KBM-7 (cell line): ENCODE measurements at places on chromosomes 11 and 22.

- DNase-seq, result no peak
Measured at GRCh38 chr11:108912581-108912980, 247.7 kb downstream of the DDX10 start.

DNA sequence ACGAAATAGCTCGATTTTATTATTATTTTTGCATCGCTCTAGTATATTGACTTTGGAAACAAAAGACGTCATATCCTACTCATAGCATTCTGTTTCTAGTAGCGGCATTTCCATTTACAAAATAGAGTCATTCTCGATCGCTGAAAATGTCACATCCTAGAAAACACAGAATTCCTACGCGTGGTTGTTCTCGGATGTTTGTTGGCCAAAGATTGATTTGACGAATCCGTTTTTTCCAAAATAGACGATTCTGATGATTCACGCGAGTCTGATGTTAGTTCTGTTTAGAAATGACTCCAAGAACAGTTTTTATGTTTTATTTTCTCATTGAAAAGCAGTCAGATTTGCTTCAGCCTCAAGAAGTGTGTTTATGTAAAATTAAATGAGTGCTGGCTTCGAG, 47.6 kb downstream of the SMIM38 start:
- DNase-seq, result no peak

DNA sequence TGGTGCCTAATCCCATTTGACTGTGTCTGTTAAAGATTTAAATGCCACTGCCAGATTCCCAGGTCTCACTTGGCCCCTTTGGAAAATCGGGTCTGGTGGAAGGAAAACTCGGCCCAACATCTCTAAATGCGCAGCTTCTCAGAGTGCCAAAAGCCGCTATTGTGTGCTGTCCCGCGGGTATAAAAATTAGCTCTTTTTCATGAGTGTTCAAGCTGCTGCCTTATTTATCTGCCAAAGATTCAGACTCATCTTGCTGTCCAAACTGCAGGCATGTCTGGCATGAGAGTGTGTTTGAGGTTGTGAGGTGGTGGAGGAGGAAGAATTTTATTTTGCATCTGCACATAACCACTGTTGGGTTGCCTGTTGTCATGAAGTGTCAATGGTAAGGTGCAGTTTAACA, 91.4 kb downstream of the NELL1 start:
- DNase-seq, result no peak

GRCh38 chr22:17213976-17214375, 5.3 kb downstream of the ADA2 start:
- peak; percentile 62 for DNase-seq

DNA sequence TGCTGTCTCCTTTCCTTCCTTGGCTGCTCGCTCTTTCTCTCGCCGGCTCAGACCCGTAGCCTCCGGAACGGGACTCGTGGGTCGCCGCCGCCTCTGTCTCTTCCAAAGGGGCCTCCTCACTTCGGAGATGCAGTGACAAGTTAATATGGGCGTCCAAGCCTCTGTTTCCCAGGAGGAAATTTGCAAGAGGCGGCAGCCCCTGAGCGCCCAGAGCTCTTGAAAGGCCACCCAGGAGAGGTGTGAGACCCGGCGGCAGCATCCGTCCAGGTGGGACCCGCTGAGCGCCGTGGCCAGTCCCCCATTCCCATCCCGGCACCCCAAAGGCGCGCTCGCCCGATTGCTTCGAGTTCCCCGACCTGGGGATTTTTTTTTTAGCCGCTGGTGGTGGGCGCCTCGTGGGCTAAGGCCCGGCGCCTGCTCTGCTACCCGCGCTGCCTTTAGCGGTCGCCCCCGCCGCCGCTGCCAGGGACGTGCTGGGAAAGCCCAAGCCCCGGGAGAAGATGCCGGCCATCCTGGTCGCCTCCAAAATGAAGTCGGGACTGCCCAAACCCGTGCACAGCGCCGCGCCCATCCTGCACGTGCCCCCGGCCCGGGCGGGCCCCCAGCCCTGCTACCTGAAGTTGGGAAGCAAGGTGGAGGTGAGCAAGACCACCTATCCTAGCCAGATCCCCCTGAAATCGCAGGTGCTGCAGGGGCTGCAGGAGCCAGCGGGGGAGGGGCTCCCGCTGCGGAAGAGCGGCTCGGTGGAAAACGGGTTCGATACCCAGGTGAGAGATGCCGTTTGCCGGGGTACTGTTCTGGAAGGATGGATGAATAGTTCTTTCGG, 772 bp downstream of the NAV2 start:
- DNase-seq, result no peak

- no peak for DNase-seq
Measured at GRCh38 chr11:43918662-43919061, 23.8 kb upstream of the C11orf96 start.

DNA sequence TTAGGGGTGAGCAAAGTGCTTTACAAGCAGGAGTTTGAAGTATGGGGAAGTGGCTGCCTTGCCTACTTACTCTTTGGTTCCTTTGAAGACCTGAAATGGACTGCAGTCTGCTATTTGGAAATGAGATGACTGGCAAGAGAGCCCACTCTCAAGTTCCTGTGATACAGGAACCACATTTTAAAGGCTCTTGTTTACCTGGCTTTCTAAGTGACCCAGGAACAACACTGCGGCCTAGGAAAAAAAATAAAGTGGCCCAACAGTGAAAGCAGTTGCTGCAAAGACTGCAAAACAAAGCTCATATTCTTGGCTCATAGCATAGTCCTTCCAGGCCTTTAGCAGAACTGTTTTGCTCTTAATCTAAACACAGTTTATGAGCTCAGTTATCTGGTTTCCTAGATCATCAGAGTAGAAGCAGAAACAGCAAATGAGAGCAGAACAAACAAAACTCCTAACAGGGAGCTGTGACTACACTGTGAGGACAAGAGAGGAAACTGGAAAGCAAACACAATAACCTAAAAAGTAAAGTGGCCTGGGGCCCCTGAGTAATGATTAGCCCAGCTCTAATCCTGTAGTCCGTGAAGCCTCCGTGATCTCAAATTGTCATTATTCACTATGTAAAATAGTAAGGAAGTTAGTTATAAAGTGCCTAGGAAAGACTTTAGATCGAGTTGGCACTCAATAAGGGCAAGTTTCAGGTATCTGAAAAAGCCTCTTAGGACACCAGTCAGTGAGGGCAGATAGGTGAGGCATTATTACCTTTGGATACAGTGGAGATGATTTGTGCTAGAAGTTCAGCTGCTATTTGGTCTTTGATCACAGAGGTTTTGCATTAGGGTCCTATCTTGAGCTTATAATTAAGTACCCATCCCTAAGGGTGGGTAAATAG, 11.5 kb downstream of the CCDC117 start:
- no peak for DNase-seq

DNA sequence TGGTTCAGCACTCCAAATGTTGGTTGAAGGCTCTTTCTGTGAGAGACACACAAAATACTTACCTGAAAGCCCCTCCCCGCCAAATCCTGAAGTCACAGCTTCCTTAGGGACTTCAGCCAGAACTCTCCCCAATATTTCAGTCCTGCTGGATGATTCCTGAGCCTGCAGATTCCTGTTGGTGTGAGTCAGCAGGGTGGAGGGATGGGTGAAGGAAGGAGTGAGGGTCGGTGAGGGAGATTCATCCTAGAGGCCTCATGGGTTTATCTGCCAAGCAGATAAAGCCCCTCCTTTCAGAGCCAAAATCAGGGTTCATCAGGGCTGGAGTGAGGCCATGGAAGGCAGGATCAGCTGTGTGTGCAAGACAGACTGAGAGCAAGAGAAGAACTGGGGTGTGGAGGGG, 37.9 kb downstream of the SMIM38 start:
- DNase-seq, result no peak

DNA sequence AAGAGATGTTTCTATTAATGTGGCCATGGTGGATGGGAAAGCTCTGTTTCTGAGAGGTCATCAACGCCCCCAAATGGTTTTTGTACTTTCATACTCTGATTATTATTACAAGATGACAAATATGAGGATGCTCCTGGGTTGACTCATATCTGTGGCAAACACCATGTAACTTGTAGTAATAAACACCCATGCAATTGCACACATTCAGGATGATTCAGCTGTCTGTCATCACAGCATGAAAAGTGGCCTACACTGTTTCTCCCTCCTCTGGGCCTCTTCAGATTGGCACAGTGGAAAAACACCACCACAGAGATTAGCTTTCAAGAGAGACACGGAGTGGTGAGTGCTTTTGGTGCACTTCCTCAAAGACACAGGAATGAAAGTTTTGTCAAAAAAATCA, 85.4 kb downstream of the MTNR1B start:
- no peak for DNase-seq

- DNase-seq, result no peak
Measured at GRCh38 chr11:48056325-48057183, 76.2 kb downstream of the PTPRJ start.

DNA sequence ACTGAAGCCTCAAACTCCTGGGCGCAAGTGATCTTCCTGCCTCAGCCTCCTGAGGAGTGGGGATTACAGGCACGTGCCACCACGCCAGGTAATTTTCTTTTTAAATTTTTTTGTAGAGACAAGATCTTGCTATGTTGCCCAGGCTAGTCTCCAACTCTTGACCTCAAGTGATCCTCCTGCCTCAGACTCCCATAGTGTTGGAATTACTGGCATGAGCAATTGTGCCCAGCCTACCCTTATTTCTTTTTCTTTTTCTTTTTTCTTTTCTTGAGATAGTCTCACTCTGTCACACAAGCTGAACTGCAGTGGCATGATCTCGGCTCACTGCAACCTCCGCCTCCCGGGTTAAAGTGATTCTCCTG, 63.9 kb downstream of the AAMDC start:
- DNase-seq, result no peak

- DNase-seq, result no peak
Measured at GRCh38 chr22:32446321-32446720, 17.9 kb downstream of the BPIFC start.

- no peak for DNase-seq
Measured at GRCh38 chr11:27477831-27478230, 5.2 kb upstream of the LGR4 start.
